ENCODE measurements at places on chromosomes 13 and 19. TPM values are rescaled to one million over a fixed set of nuclear protein-coding genes. Genes with fewer than 3 reads are reported as not detected.
A peak's percentile ranks its signal among the peaks of the same experiment; 100 is the strongest.

DNA sequence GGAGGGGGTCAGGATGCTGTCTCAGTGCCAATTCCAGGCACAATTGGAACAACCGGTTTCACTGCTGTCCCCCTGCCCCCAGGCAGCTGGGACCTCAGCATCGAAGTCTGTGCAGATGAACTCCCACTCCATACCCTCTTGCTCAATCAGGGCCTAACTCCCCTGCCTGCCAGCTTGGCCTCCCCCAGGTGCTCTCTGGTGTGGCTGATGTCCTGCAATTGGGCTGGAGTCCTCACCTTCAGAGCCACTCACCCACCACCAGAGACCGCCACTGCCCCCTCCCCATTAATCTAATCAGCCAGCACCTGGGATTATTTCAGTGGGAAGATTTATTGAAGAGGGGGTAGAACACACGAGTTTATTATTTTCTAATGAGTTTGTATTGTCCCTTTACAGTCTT, 118.8 kb downstream of the MIPEP start:
- no peak overlapping the region for H3K4me3 ChIP-seq
- no peaks in the 10 kb centered on the region for H3K27me3 ChIP-seq
- H3K4me1 ChIP-seq, result peaks cover 16% of the 10 kb centered on the region
- peaks cover under 1% of the 10 kb centered on the region for H3K36me3 ChIP-seq

DNA sequence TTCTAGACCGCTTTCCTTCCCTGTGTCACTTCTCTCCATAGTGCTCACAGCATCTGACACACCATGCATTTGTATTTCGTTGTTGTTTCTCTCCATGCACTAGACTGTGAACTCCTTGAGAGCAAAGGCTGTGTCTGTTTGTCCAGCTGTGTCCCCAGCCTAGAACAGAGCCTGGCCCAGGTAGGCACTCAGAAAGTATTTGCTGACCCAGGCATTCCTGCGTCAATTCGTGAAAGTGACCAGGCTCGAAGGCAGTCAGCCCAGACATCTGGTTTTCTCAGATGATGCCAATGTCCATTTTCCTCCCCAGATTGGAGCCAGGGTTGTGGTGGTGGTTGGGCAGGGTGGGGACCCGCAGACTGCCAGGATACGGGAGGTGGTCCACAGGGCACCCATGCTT, 164.8 kb downstream of the ZNF536 start:
- H3K36me3 ChIP-seq, result no peaks in the 10 kb centered on the region
- H3K4me1 ChIP-seq, result no peaks in the 10 kb centered on the region
- H3K27me3 ChIP-seq, result no peaks in the 10 kb centered on the region
- H3K4me3 ChIP-seq, result no peak overlapping the region
- DNase-seq, result no peak
- H3K27ac ChIP-seq, result no peak overlapping the region

DNA sequence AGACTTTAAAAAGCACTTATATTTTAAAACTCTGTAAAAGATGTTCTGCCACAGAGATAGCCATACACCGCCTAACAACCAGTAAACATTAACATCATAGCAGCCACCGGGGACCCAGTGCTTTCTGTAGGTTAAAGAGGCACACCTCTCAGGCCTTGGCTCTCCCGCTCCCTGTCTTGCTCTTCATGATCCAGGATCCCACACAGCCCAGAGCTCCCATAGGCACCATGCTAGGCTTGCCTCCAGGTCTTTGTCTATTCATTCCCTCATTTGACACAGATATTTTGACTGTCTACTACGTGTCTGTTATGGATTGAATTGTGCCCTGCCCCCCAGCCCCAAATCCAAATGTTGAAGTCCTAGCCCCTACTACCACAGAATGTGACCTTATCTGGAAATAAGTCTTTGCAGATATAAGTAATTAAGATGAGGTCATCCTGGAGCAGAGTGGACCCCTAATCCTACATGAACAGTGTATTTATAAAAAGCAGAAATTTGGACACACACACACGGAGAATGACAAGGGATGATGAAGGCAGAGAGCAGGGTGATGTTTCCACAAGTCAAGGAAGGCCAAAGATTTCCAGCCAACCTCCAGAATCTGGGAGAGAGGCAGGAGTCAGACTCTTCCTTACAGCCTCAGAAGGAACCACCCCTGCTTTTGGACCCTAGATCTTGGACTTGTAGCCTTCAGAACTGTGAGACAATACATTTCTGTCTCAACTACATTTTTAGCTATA, 272.6 kb downstream of the DNAJC15 start:
- peaks cover 24% of the 10 kb centered on the region for H3K27me3 ChIP-seq
- no peaks in the 10 kb centered on the region for H3K4me1 ChIP-seq
- DNase-seq, result no peak

DNA sequence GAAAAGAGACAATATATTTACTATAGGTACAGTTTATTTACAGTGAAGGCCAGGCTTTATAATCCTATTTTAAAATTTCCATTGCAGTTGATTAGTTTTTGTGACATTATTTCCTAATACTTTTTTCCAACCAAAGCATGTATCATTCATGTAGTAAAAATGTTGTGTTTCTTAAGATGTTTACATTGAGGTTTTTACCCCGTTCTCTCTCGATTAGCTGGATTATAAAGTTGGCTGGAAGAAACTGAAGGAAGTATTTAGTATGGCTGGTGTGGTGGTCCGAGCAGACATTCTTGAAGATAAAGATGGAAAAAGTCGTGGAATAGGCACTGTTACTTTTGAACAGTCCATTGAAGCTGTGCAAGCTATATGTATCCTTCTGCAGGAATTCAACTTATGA, 21.2 kb downstream of the HNRNPM start:
- peaks cover 9% of the 10 kb centered on the region for H3K4me1 ChIP-seq
- no peak for DNase-seq
- H3K4me3 ChIP-seq, result no peak overlapping the region

- H3K4me1 ChIP-seq, result no peaks in the 10 kb centered on the region
- no peak overlapping the region for H3K4me3 ChIP-seq
- H3K27ac ChIP-seq, result no peak overlapping the region
- H3K27me3 ChIP-seq, result no peaks in the 10 kb centered on the region
- no peak for DNase-seq
Measured at GRCh38 chr13:55563267-55563666, 1577.5 kb upstream of the PRR20A start.

- H3K4me1 ChIP-seq, result no peaks in the 10 kb centered on the region
- H3K36me3 ChIP-seq, result no peaks in the 10 kb centered on the region
- H3K4me3 ChIP-seq, result no peak overlapping the region
- no peak for DNase-seq
Measured at GRCh38 chr13:39317291-39317690, 279.0 kb downstream of the NHLRC3 start.

GRCh38 chr19:10991521-10992081, 30.8 kb downstream of the SMARCA4 start:
- no peak overlapping the region for H3K27ac ChIP-seq
- H3K4me1 ChIP-seq, result peaks cover 10% of the 10 kb centered on the region
- no peaks in the 10 kb centered on the region for H3K27me3 ChIP-seq
- no peak for DNase-seq

GRCh38 chr19:41425174-41426115, 1.7 kb downstream of the B3GNT8 start:
- no peak overlapping the region for H3K4me3 ChIP-seq
- no peak overlapping the region for H3K27ac ChIP-seq
- H3K27me3 ChIP-seq, result no peaks in the 10 kb centered on the region

GRCh38 chr13:48542581-48543341, 9.9 kb upstream of the RCBTB2 start:
- H3K36me3 ChIP-seq, result peaks cover 3% of the 10 kb centered on the region
- no peaks in the 10 kb centered on the region for H3K4me1 ChIP-seq
- DNase-seq, result no peak
- no peak overlapping the region for H3K27ac ChIP-seq

- no peak overlapping the region for H3K27ac ChIP-seq
- H3K4me3 ChIP-seq, result no peak overlapping the region
- H3K36me3 ChIP-seq, result no peaks in the 10 kb centered on the region
- no peak for DNase-seq
Measured at GRCh38 chr19:41373993-41374392, 2.3 kb upstream of the TMEM91 start.

DNA sequence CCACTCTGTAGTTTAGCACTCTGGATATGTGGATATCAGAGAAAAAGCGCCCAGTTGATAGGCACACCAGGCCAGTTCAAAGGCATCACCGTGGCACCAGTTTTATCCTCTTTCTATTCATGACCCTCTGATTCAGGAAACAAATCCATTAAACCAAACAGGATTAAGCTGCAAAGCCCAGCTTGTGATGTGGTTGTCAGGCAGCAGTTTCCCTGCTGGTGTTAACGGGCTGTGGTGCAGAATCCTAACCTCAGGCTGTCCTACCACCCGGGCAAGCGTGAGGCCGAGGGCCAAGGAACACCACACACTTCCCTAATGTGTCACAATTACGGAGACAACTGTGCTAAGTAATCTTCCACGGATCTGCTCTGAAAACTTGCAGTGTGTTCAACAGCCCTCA, 209.1 kb downstream of the OLFM4 start:
- no peak overlapping the region for H3K27ac ChIP-seq
- no peak overlapping the region for H3K4me3 ChIP-seq
- DNase-seq, result no peak
- H3K36me3 ChIP-seq, result no peaks in the 10 kb centered on the region

DNA sequence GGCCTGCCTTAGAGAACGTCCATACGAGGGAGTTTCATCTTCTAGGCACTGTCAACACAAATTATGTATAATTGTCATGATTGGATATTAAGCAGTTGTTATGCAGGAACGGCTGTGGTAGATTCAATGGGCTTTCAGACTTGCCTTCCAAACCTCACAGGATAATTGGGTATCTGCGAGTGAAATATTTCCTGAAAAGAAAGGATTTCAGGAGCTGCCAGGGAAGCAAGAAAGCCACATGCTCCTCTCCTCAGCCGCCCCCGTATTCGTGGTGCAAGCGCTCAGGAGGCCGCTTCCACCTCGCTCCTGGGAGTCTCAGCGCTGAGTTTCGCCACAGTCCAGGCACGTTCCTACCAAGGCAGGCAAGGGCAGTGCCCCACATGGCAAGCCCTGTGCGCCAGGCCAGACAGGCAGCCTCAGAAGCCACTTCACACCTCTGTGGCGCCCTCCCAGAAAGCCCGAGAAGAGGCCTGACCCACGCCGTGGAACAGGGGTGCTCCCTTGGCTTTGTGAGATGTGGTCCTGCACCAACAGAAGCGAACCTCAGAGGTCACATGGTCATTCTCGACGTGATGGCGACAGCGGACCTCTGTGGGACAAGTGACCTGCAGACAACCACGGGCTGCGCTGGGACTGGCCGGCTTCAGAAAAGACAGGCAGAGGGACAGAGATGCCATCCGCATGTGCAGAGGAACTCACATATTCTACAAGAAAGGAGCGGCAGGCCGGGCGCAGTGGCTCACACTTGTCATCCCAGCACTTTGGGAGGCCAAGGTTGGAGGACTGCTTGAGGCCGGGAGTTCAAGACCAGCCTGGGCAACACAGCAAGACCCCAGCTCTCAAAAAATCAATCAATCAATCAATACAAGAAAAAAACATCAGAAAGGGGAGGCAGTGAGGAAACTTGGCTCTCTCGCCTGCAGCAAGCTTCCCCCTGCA, 41.4 kb downstream of the CEBPG start:
- H3K27ac ChIP-seq, result no peak overlapping the region
- H3K4me3 ChIP-seq, result no peak overlapping the region
- DNase-seq, result no peak
- H3K36me3 ChIP-seq, result no peaks in the 10 kb centered on the region
- H3K27me3 ChIP-seq, result no peaks in the 10 kb centered on the region

GRCh38 chr19:19407633-19407930, 2.1 kb downstream of the GATAD2A start:
- H3K27me3 ChIP-seq, result no peaks in the 10 kb centered on the region
- no peak overlapping the region for H3K27ac ChIP-seq
- no peak for DNase-seq
- peaks cover 1% of the 10 kb centered on the region for H3K36me3 ChIP-seq
- H3K4me3 ChIP-seq, result peak overlapping the region; percentile 99

DNA sequence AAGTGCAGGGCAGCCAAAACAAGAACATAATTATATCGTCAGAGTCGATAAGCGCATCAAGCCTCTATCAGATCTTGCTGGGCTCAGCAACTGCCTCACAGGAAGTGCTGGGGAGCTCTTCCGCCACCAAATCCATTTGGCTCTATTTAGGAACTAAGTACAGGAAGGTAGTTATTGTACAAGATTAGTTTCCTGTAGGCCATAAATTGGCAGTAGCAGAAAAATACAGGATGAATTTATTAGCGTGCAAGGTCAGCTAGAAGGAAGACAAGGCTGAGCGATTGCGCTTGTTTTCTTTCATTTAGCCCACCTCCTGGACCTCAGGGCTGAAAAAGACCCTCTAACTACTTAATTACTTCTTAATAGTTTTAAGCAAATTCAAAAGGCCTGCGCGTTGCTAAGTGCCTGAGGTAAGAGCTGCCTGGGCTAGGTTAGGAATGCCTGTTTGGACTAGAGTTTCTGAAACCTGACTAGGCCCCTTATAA, 118.5 kb downstream of the IRS2 start:
- H3K4me3 ChIP-seq, result no peak overlapping the region
- H3K27ac ChIP-seq, result no peak overlapping the region
- no peaks in the 10 kb centered on the region for H3K27me3 ChIP-seq

DNA sequence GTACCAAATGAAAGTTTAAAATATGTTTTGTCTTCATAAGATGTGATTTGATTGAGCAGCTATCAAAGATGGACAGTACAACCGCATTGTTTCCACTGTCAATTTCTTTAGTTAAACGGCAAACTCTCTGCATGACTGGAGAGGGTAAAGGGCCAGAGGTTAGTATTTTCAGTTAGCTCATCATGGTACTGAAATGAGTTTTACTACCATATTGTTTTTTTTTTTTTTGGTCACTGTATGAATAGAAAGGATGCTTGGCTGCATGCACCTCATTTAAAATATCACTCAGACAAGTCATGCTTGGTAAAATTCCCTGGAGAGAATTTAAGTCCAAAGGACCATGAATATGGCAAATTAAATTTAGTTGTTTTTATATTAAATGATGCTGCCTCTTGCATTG, 942.1 kb upstream of the SPRY2 start:
- no peaks in the 10 kb centered on the region for H3K4me1 ChIP-seq
- peaks cover 3% of the 10 kb centered on the region for H3K36me3 ChIP-seq
- no peak overlapping the region for H3K27ac ChIP-seq
- no peak overlapping the region for H3K4me3 ChIP-seq

DNA sequence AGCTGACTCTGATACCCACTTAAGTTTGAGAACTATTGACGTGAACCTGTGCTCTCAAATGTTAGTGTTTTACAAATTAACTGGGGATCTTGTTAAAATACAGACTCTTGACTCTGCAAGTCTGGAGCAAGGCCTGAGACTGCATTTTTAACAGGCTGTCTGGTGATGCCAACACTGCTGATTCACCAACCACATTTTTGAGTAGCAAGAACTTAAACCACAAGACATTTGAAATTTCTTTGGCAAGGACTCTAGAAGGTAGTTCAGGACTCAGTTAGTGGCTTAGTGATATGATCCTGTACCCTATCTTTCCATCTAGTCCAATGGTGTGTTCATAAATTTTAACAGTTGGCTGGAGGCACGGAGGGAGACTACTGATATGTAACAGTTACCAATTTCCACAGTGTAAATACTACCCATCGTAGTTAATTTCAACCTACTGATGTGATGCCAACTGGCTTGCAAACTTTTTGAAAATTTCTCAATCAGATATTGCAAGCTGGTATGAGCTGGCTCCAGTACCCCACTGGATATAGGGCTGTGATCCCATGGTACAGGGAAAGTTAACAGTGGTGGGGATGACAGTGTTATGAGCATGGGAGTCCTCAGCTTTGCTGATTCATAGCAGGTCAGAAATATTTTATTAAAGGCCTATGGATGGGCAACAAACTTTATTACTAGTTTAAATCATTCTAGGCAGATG, 255.1 kb downstream of the TBC1D4 start:
- no peak for DNase-seq
- no peak overlapping the region for H3K4me3 ChIP-seq
- H3K27ac ChIP-seq, result no peak overlapping the region
- H3K27me3 ChIP-seq, result no peaks in the 10 kb centered on the region
- H3K36me3 ChIP-seq, result no peaks in the 10 kb centered on the region

Gene PLPPR3
- total RNA-seq, result not detected

Gene RNF225
- total RNA-seq, result 1.5 TPM

Gene OR10H1
- 0.07 TPM for total RNA-seq

Gene TUBA3C
- total RNA-seq, result not detected

Gene ITM2B
- 109 TPM for total RNA-seq

Gene PSG7
- total RNA-seq, result not detected

Gene RNF17
- 0.65 TPM for total RNA-seq

Measured in activated T-cell treated with anti-CD3 and anti-CD28 coated beads, Interleukin-2, amount 50 U/mL, for 72 hours (primary cell).